PC-3 (cell line): ENCODE measurements at places on chromosomes 6 and 20. TPM values are rescaled to one million over a fixed set of nuclear protein-coding genes. Genes with fewer than 3 reads are reported as not detected.

- no peak for DNase-seq
These were observed 51.6 kb upstream of the GTSF1L start for GRCh38 chr20:43778375-43778774.

The DNMT3B gene
- 7.3 and 9.3 TPM in 2 replicates for total RNA-seq

The IRF4 gene
- total RNA-seq: 0.15 TPM in 1 of 2 replicates, not detected in the other

The CDH22 gene
- not detected in 2 replicates for total RNA-seq

DNA sequence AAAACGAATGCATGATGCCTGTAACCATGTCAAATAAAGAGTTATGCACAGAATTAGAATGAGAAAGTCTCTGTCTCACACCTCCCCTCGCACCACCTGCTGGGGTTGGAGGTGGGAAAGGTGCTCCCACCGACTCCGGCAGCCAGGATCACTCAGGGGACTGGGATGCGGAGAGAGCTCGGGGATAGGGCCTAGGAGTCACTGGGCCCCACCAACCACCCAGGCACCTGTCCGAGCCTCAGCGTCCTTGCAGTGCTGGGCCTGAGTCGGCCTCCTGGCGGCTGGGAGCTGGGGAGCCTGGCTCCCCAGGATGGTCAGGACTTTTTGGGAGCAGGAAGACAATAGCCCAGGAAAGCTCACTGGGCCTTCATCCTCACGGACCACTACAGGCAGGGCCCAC is 22.4 kb upstream of the CHRNA4 start:
- DNase-seq: no peak

- DNase-seq: no peak
These were observed 10.7 kb upstream of the EDN1 start for GRCh38 chr6:12279322-12280091.

The GLP1R gene
- not detected in 2 replicates for total RNA-seq
